ENCODE measurements at places on chromosomes 16 and 17. TPM values are rescaled to one million over a fixed set of nuclear protein-coding genes. Genes with fewer than 3 reads are reported as not detected.

DNA sequence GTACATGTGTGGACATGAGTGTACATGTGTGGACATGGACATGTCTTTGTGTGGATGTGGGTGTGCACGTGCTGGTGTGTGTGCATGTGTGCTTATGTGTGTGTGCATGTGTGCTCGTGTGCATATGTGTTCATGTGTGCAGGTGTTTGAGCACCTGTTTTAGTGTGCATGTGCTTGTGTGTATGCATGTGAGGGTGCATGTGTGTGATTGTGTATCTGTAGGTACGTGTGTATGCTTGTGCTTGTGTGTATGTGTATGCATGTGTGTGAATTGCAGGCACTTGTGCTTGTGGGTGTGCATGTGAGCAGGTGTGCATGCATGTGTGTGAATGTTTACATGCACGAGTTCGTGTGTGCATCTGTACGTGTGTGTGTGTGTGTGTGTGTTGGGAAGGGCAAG lies 300.6 kb upstream of the EEF2KMT start:
- peaks cover 15% of the 10 kb centered on the region for H3K27me3 ChIP-seq
- no peak for DNase-seq
- no peaks in the 10 kb centered on the region for H3K4me1 ChIP-seq
- no peak overlapping the region for H3K4me3 ChIP-seq
- H3K36me3 ChIP-seq = no peaks in the 10 kb centered on the region

Gene OSGIN1
- total RNA-seq = 4.9 TPM

DNA sequence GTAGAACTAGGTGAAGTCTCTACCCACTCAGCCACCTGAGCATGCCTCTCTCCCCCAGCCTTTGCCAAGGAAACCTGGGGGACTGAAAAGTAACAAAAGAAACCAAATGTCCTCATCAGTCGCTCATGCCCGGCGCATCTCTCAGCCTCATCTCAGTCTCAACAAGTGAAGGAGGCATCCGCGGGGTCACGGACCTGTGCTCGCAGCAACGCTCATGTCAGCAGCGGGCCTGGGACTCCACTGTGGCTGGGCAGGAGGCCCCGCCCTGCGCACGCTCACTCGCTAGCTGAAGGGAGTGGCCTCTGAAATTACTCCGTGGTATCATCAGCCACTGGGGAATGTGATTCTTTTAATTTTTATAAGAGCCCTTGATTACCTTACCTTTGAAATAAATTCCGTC lies 31.3 kb downstream of the MAP1LC3B start:
- H3K4me1 ChIP-seq = no peaks in the 10 kb centered on the region
- no peak overlapping the region for H3K4me3 ChIP-seq
- no peaks in the 10 kb centered on the region for H3K27me3 ChIP-seq
- no peak for DNase-seq
- H3K36me3 ChIP-seq = no peaks in the 10 kb centered on the region

Gene MIEN1
- total RNA-seq = 103 TPM

Gene TTC19
- 28.4 TPM for total RNA-seq

DNA sequence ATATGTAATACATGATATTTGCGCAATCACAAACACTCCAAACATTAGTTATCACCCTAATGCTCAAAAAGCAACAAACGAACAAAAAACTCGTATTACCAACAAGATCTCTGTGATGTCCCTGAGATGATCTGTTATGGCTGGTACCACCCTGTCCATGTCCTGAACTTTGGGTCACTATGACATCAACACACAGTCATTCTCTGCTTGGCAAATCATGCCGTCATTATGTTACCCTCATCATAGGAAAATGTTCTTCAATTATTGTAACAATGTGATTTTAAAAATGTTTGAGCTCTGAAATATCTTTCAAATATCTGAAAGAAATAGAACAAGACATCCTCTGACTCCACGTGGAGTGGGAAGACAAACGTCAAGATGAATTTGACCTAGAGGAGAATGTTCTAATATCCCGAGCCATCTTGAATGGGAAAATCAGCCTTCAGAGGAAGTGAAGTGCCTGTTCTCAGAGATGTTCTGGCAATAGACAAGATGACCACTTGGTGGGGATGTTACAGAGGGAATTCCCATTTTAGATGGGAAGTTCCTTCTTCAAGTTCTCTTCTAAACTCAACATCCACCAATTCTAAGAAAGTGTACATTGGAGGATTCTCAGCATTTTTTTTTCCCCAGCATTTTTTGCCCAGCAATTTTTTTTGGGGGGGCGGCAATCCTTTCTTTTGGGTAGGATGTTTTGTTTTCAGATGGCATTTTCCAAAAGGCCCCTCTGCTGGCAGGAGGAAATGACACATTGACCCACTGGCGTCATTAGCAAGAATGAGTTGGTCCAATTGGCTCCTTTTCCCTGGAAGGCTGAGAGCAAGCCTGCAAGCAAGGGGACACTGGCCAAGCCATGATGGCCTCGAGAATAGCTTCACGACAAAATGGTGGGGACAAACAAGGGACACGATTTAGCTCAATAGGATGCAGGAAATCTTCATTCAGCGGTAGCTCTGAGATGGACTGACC lies 3.7 kb upstream of the HSD17B2 start:
- no peak overlapping the region for H3K27ac ChIP-seq
- no peaks in the 10 kb centered on the region for H3K27me3 ChIP-seq
- no peaks in the 10 kb centered on the region for H3K36me3 ChIP-seq
- H3K4me3 ChIP-seq = no peak overlapping the region
- peaks cover 2% of the 10 kb centered on the region for H3K4me1 ChIP-seq
- DNase-seq = no peak

Gene CASKIN1
- 4.5 TPM for total RNA-seq

GRCh38 chr17:77332981-77333685 lies 192.4 kb downstream of the SEC14L1 start:
- H3K27ac ChIP-seq = peak overlapping the region; percentile 65
- no peak overlapping the region for H3K4me3 ChIP-seq
- DNase-seq = no peak
- H3K36me3 ChIP-seq = no peaks in the 10 kb centered on the region
- peaks cover 55% of the 10 kb centered on the region for H3K4me1 ChIP-seq
- no peaks in the 10 kb centered on the region for H3K27me3 ChIP-seq

DNA sequence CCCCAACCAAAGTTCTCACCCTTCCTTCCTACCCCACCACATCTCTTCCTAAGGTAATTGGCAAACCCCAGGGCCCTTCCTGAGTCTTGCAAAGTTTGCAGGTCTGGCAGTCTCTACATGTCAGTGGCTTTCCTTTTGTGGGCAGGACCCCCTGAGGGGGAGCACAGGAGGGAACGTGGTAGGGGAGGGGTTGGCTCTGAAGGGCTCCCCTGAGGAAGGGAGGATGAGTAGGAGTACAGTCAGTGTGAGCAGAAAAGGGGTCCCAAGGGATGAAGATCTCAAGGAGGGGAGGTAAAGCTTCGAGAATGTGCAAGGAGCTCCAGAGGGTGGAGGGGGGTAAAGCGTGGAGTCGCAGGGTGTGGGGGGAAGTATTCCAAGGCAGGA lies 206.9 kb downstream of the RAB11FIP4 start:
- H3K4me3 ChIP-seq = no peak overlapping the region
- peak overlapping the region; percentile 83 for H3K27ac ChIP-seq
- no peaks in the 10 kb centered on the region for H3K27me3 ChIP-seq
- H3K36me3 ChIP-seq = no peaks in the 10 kb centered on the region
- DNase-seq = no peak
- peaks cover 69% of the 10 kb centered on the region for H3K4me1 ChIP-seq

DNA sequence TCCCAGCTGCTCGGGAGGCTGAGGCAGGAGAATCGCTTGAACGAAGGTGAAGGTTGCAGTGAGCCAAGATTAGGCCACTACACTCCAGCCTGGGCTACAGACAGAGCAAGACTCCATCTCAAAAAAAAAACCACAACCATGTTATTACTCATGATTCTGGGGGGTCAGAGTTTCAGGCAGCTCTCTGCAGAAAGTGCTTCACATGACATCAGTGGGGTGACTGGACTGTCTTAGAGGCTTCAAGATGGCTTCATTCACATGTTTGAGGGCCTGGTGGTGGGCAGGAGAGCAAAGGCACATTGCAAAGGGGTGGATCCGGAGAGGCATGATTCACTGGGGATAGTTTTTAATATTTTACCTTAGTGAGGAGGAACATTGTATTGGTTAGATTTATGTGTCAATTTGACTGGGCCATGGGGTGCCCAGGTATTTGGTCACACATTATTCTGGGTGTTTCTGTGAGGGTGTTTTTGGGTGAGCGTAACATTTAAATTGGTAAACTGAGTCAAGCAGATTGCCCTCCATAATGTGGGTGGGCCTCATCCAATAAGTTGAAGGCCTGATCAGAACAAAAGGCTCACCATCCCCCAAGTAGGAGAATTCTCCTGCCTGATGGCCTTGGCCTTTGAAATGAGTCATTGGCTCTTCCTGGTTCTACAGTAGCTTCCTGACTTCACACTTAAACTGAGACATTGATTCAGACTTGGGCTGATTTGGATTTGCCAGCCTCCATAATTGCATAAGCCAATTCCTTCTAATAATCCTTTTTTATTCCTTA lies 109.8 kb downstream of the GOSR1 start:
- no peaks in the 10 kb centered on the region for H3K4me1 ChIP-seq
- H3K27me3 ChIP-seq = no peaks in the 10 kb centered on the region
- no peak overlapping the region for H3K27ac ChIP-seq
- H3K36me3 ChIP-seq = no peaks in the 10 kb centered on the region
- H3K4me3 ChIP-seq = no peak overlapping the region

DNA sequence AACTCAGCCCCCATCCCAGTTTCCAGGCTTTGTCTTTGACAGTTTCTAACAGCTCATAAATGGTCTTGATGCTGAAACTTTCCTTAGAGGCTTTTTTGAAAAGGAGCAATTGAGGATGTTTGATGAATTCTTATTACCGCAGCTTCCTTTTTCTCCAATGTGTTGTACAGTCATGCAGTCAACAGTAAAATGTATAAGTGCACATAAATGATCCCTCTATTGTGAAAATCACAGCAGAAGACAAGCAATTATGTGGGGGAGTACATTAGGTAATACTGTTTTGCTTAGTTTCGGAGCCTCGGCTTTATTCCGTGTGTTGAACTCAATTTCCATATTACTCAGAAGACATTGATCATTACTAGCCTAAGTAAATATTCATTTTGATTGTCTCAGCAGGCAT lies 673.7 kb downstream of the CDH8 start:
- H3K4me3 ChIP-seq = no peak overlapping the region
- no peaks in the 10 kb centered on the region for H3K27me3 ChIP-seq
- no peak for DNase-seq
- H3K4me1 ChIP-seq = no peaks in the 10 kb centered on the region

GRCh38 chr16:75566758-75567255 lies 628 bp downstream of the GABARAPL2 start:
- H3K4me3 ChIP-seq = peak overlapping the region; percentile 81
- peaks cover 7% of the 10 kb centered on the region for H3K27me3 ChIP-seq
- peak overlapping the region; percentile 70 for H3K27ac ChIP-seq

- H3K4me3 ChIP-seq = no peak overlapping the region
- no peaks in the 10 kb centered on the region for H3K36me3 ChIP-seq
- no peak for DNase-seq
Observed at GRCh38 chr16:79451196-79451816, 149.2 kb downstream of the MAF start.

DNA sequence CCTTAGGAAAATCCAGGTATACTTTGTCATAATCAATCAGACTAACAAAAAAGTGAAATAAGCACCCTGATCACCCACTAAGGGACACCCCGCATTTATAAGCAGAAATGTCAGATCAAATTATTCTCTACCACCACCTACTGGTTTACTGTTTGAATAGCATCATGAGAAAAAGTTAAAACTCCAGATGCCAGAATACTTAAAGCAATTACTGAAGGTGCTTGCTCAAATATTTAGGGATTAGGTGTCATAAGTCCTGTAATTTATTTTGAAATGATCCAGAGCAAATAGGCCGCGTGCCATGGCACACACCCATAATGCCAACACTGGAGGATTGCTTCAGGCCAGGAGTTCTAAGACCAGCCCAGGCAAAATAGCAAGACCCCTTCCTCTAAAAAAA lies 2.3 kb downstream of the TOP2A start:
- H3K36me3 ChIP-seq = peaks cover 45% of the 10 kb centered on the region
- H3K4me1 ChIP-seq = peaks cover 18% of the 10 kb centered on the region
- DNase-seq = no peak
- no peaks in the 10 kb centered on the region for H3K27me3 ChIP-seq
- peak overlapping the region; percentile 4 for H3K4me3 ChIP-seq

DNA sequence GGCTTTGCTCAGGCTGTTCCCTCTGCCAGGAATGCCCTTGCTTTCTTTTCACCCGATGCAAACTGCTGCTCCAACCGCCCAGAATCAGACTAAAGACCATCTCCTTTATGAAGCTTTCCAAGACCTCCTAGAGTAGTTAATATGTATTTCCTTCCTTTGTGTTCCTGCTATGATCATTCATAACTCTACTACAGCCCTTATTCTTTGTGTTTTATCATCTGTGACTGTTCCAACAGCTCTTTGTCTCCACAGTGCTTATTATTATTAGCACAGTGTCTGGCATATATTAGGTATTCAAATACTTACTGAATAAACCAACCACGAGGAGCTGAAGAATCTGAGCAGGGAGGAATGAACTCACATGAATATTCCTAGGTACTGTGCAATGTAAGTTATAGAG lies 7.6 kb downstream of the PSME3IP1 start:
- no peak for DNase-seq
- H3K36me3 ChIP-seq = no peaks in the 10 kb centered on the region
- H3K27ac ChIP-seq = no peak overlapping the region
- H3K4me3 ChIP-seq = no peak overlapping the region

DNA sequence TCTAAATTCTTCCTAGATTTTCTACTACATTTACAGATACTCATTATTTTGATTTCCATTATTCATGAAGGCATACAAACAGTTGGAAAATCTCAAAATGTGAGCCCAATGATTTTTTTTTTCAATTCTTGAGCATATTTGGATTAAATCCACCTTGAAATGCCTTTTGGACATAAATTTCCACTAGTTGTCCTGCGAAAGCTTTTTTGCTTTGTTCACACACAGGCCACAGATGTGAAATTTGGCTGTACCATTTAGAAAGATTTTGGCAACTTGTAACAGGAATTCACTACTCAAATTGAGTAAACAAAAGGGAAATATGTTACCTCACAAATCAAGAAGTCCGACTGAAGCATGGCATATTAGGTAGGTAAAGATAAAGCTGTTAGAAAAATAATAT lies 1631.0 kb downstream of the CDH8 start:
- H3K27ac ChIP-seq = no peak overlapping the region
- H3K4me1 ChIP-seq = no peaks in the 10 kb centered on the region
- H3K36me3 ChIP-seq = no peaks in the 10 kb centered on the region
- no peak overlapping the region for H3K4me3 ChIP-seq

Gene UBFD1
- 102 TPM for total RNA-seq
